A549 treated with CORT108297 at 1 μM for 4 hours (cell line): ENCODE measurements at places on chromosomes 2 and 18. TPM values are rescaled to one million over a fixed set of nuclear protein-coding genes. Genes with fewer than 3 reads are reported as not detected.

The CNTNAP5 gene
- not detected in 5 replicates for total RNA-seq

The NEMP2 gene
- 4.9 to 9.6 TPM (median 7.5 TPM) in 5 replicates for total RNA-seq

The RALB gene
- 61.4 to 89.7 TPM (median 69.2 TPM) in 5 replicates for total RNA-seq

The CELF4 gene
- 0.06 to 0.10 TPM in 2 of 5 replicates, not detected in the others for total RNA-seq

The CTNNA2 gene
- 0.17 to 0.35 TPM (median 0.28 TPM) in 5 replicates for total RNA-seq

The CLEC4F gene
- not detected in 5 replicates for total RNA-seq

The MIB1 gene
- 5.6 to 10.9 TPM (median 8.8 TPM) in 5 replicates for total RNA-seq

The ACMSD gene
- total RNA-seq = not detected in 5 replicates

The CD8A gene
- total RNA-seq = 0.28 to 0.42 TPM (median 0.32 TPM) in 5 replicates

The ALLC gene
- 0.06 to 0.13 TPM (median 0.12 TPM) in 4 of 5 replicates, not detected in the other for total RNA-seq

The KCNF1 gene
- 21.8 to 48.2 TPM (median 38.0 TPM) in 5 replicates for total RNA-seq

The ZNF804A gene
- total RNA-seq = not detected in 5 replicates

The DSC3 gene
- total RNA-seq = 1.2 to 2.2 TPM (median 1.7 TPM) in 5 replicates

The DPP10 gene
- not detected in 5 replicates for total RNA-seq

The LAMA3 gene
- 34.8 to 44.8 TPM (median 42.7 TPM) in 5 replicates for total RNA-seq

The QPCT gene
- total RNA-seq = 16.9 to 19.5 TPM (median 18.4 TPM) in 5 replicates

The CIB4 gene
- 0.16 to 0.34 TPM in 2 of 5 replicates, not detected in the others for total RNA-seq

The NXPH2 gene
- total RNA-seq = not detected in 5 replicates

The PDE1A gene
- total RNA-seq = 0.09 to 0.18 TPM (median 0.14 TPM) in 5 replicates

The MDH1B gene
- total RNA-seq = 1.3 to 2.3 TPM (median 1.6 TPM) in 5 replicates

The MBD1 gene
- 27.6 to 38.6 TPM (median 37.7 TPM) in 5 replicates for total RNA-seq
